HT1080 (cell line): ENCODE measurements at places on chromosomes 7 and 10.

- DNase-seq, result no peak
These were observed 39.5 kb upstream of the FAM20C start for GRCh38 chr7:152702-153391.

GRCh38 chr7:142873281-142873784, 12.2 kb downstream of the TRPV6 start:
- DNase-seq, result peak; percentile 47

DNA sequence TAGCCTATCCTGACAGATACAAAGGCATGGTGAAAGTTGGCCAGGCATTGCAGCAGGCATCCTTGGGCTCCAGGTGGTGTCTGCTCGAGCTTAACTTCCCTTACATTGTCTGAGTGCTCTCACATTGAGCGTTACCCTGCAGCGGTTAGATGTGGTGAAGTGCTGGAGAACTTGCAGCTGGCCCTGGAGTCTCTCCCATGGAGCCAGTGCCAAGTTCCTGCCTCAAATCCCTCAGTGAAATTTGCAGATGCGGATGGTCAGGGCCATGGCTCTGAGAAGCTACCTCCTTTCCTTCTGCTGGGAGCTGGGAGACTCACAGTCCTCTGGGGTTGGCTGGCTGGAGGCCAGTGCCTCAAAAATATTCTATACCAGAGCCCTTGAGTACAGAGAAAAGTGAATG, 3.3 kb upstream of the ZNF746 start:
- no peak for DNase-seq

DNA sequence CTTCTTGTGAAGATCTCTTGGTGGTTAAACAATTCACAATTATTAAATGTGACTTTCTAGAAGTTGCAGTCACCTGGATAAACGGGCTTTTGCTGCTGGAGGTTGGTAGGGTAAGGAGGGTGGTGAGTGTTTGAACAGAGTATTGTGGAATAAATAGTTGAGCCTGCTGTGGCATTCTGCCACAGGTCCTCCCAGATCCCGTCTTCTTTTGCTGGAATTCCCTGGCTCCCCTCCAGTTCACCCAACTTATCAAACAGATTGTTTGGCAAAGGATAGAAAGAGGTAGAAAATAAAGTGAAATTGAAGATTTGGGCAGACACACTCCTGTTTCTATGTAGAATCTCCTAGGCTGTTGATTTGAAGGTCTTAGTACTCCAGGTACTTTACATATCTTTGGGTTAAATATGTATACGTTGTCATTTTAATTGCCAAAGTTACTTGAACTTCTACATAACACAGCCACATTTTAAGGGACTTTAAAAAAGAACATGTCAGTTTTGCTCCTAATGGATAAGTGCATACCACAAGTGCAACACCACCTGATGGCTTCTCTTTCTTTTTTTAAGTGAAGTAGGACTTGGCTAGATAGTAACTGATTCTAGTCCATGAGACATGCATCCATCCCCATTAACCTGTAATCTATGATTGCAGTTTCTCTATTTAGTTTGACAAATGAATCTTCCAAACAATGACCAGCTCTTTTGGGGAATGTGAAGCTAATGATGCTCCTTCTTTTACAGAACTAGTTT, 83.0 kb downstream of the ARL4A start:
- no peak for DNase-seq

- DNase-seq, result no peak
These were observed 141.8 kb upstream of the CHST15 start for GRCh38 chr10:124235232-124235631.

DNA sequence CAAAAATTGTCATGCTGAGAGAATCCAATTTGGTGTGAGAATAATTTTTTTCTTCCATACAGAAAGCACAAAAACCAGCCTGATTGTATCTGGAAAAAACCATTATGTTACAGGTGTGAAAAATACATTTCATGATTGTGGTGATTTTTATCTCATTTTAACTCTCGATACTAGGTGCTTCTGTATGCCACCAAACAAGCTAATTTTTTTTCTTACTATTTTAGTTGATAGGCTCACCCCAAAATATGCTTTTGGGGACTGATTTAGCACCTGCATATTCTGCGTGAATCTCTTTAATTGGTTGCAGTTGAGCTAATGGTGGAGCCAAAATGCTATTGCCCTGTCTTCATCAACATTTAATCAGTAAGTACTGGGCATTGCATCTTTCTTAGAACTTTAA, 1.9 kb downstream of the DMTF1 start:
- DNase-seq, result no peak

GRCh38 chr10:31484431-31485135, 165.6 kb downstream of the ZEB1 start:
- DNase-seq, result no peak

- DNase-seq, result no peak
These were observed 167.3 kb upstream of the DKK1 start for GRCh38 chr10:52146766-52147165.

DNA sequence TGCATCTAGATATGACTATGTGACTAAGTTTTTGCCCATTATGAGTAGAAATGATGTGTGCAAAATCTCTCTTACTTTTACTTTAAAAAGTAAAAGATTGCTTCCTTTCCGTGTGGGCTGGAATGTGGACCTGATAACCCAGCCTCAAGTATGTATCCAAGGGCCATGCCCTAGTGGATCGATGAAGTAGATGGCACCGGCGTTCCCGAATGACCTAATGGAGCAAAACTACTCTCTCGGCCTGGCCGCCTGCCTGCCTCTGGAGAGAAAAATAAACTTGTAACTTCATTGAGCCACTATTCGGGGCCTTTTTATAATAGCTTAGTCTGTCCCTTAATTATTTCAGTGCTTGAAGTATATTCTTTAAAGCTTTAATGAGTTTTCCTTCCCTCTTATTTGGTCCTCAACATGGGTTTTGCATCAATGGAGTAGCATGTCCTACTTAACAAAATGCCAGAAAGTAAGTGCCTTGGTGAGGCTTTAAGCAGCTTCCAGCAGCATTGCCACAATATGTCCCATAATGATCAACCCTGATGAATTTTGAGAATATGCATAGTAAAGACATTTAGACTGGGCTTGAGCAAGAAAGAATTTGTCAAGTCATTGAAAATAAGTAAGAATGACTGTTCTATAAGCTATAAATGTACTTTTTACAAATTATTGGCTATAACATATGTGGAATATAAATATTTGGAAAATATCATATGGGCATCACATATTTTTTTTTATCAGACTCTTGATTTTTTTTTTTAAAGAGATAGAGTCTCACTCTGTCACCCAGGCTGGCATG, 61.4 kb downstream of the PLXDC2 start:
- DNase-seq, result no peak

- no peak for DNase-seq
These were observed 213.0 kb downstream of the DNAJB6 start for GRCh38 chr7:157549612-157550299.

DNA sequence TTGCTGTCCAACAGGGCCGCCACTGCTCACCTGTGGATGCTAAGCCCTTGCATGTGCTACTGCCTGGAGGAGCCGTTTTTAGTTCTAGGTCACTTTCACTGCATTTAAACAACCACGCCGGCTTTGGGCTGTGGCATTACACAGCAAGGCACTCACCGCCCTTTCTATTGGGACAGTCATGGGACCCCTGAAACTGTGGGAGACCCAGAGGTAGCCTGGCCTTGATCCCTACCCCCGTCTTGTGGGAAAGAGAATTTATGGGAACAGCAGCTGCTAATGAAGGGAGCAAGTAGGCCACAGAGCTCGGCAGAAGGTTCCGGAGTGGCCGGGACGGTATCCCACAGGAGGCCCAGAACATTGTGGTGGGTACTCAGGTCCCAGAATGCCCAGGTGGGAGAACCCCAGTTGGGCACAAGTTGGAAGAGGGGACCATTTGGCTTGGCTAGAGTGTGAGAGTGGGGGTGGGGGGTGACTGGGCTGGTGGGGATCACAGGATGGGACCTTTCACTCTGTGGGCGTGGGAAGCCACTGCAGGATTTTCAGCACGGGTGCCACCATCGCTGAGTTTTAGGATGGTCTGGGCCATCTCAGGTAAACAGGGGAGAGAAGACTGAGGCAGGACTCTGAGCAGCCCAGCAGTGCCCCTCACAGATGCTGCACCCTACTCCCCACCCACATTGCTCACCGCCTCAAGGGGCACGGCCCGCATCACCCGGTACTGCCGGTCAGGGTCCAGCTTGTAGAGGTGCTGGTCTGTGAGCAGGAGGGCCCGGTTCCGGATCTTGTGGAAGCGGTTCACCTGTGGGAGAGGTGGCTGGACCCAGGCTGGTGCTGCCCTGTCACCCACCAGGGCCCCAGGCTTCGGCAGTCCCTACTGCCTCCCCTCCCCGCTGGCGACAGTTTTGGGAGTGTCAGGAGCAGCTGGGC, 15.2 kb downstream of the MYO1G start:
- no peak for DNase-seq

- peak; percentile 39 for DNase-seq
These were observed 52.2 kb upstream of the MKI67 start for GRCh38 chr10:128178302-128178958.

- DNase-seq, result no peak
These were observed 22.2 kb upstream of the CAMK2B start for GRCh38 chr7:44347546-44348114.

GRCh38 chr7:12821746-12822145, 134.3 kb downstream of the ARL4A start:
- DNase-seq, result no peak

DNA sequence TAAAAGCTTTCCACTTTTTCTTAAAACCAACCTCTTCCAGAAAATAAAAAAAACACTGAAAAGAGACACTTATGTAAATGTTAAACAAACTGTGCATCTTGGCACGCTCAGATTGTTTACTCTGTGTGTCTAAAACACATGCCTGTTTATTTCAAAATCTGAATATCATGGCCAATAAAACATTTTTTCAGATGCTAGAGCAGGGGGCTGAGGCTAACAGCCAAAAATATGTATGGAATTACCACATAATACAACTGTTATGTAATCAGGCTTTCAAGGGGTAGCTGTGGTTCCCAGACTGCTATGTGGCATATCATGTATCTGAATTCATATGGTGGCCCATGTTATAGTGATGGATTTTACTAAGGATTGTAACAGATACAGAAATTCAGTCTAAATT, 130.4 kb downstream of the HIBADH start:
- DNase-seq, result no peak

- peak; percentile 25 for DNase-seq
These were observed 72.3 kb upstream of the APBB1IP start for GRCh38 chr10:26365681-26366358.

DNA sequence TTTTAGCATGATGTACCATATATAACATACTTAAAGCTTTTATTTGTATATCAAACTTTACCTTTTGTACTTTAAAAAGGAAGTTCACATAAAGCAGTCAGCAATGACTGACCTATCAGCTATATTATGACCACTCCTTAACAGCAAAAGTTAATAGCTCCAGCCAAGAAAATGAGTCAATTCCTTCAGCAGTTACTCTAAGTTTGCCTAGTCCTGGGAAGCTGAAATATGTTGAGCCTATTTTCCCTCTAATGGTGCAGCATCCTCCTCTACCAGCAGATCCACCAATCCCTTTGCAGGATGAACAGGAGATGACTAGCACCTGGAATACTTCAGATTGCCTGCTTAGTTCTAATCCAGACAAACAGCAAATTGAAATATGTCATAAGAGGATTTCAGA, 64.2 kb downstream of the CUL2 start:
- peak; percentile 79 for DNase-seq

DNA sequence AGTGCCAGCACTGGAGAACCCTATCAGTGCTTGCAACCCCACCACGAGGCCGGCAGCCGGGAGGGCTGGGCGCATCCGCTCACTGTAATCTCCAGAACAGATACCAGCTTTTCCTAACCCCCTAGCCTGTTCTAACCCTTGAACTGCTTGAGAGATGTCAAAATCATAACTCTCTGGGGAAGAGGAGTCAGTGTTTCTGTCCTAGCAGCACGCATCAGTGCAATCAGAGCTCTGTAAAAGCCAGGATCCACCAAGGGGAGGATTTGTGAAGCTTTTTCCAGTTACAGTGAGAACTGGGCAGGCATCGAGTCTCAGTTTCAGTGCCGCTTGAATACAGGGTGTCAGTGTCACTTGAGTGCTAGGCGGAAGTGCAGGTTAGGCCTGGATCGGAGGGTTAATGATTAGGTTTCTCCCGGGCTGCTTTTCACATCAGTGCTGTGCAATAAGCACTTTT, 104.5 kb upstream of the INSYN2A start:
- no peak for DNase-seq

DNA sequence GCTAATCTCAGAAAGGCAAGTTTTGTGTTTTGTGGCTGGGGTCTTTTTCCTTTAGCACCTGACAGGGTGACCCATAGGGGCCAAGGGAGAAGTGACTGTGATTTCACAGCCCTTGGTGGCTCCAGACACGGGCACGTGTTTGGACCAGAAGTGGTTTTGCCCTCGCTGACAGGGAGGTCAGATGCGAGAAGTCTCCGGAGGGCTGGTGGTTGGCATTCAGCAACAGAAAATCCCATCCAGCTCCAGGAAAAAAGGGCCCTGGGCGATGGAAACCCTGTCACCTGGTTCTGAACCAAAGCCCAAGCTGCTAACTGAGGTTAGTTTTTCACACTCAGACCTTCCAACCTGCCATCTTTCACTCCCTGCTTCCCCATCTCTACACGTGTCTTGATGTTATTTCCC, 272.9 kb downstream of the TRIL start:
- DNase-seq, result no peak

- DNase-seq, result no peak
These were observed 68.1 kb upstream of the NPTX2 start for GRCh38 chr7:98548971-98549370.

GRCh38 chr10:131848296-131848695, 52.5 kb upstream of the PPP2R2D start:
- DNase-seq, result no peak

GRCh38 chr7:26201247-26202018, at the start of gene CBX3:
CBX3 (plus strand) TSS chr7:26201745; CDS start chr7:26202999, 1,254 bp downstream.
- DNase-seq, result peak; percentile 87

DNA sequence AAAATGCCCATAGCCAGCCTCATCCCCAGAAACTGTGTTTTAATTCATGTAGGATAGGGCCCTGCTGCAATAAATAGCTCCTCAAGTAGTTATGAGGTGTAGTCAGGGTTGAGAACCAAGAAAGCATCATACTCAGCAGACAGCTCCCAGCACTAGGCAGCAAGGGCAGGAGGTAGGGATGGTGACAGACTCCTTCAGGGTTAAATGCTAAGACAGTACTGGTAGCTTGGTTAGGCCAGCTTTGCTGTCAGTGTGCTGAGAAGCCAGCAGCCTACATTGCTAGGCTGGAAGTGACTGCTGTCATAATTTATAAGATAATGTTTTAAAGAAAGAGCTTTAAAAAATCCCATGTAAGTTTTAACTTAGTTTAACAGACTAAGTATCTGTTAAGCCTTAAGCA, 113.9 kb upstream of the IMMP2L start:
- no peak for DNase-seq

- DNase-seq, result peak; percentile 94
These were observed 4.8 kb downstream of the STRIP2 start for GRCh38 chr7:129438839-129439651.

GRCh38 chr7:2575733-2576340, 17.1 kb downstream of the IQCE start:
- no peak for DNase-seq

- no peak for DNase-seq
These were observed 251.0 kb downstream of the BMPER start for GRCh38 chr7:34156336-34156735.
